ENCODE measurements at places on chromosomes 6 and 20. TPM values are rescaled to one million over a fixed set of nuclear protein-coding genes. Genes with fewer than 3 reads are reported as not detected.

Gene SLC26A8
- polyA plus RNA-seq: not detected

Gene FAM217A
- polyA plus RNA-seq: not detected

Gene PACRG
- not detected for polyA plus RNA-seq

Gene ZBTB12
- polyA plus RNA-seq: not detected

Gene CLVS2
- polyA plus RNA-seq: not detected

Gene HLA-DOA
- polyA plus RNA-seq: 363 TPM

Gene BTN1A1
- 3.7 TPM for polyA plus RNA-seq

Measured in IgD-negative memory B cell (primary cell).